Stimulated activated CD4-positive, alpha-beta T cell treated with anti-CD3 and anti-CD28 coated beads, Interleukin-1b, Interleukin-23, amount 100 ng/mL, for 1 hour (primary cell): ENCODE measurements at places on chromosomes 12 and 14.

GRCh38 chr12:101490286-101490920 lies 15.3 kb downstream of the SPIC start:
- no peak for DNase-seq

DNA sequence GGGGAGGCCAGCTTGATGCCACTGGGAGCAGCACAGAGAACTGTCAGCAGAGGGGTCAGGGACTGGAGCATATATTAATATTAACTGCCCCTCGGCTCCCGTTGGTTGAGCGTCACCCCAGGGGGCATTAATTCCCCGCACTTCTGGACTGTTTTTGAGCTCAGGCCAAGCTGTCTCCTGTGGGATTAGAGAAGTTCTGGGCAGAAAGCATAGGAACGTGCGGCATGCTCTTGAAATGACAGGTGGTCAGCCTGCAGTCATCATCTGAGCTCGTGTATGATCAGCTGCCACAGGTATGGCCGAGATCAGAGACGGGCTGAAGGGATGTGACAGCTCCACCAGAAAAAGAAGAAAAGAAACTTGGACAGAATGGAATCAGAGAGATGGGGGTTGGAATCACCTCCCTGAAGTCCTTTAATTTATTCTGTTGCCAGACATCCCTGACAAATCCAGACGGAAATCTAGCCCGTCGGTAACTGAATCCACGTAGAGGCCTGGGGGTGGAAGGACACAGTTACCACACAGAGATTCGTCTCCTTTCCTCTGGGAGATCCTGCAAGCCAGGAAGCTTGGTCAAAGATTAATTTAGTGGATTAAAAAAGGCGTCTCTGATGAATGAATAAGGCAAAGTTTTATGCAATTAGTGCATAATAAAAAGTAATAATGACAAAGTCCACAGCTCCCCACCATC lies 23.6 kb downstream of the NR1H4 start:
- no peak for DNase-seq

GRCh38 chr14:61438036-61438435 lies 116.7 kb downstream of the PRKCH start:
- no peak for DNase-seq

DNA sequence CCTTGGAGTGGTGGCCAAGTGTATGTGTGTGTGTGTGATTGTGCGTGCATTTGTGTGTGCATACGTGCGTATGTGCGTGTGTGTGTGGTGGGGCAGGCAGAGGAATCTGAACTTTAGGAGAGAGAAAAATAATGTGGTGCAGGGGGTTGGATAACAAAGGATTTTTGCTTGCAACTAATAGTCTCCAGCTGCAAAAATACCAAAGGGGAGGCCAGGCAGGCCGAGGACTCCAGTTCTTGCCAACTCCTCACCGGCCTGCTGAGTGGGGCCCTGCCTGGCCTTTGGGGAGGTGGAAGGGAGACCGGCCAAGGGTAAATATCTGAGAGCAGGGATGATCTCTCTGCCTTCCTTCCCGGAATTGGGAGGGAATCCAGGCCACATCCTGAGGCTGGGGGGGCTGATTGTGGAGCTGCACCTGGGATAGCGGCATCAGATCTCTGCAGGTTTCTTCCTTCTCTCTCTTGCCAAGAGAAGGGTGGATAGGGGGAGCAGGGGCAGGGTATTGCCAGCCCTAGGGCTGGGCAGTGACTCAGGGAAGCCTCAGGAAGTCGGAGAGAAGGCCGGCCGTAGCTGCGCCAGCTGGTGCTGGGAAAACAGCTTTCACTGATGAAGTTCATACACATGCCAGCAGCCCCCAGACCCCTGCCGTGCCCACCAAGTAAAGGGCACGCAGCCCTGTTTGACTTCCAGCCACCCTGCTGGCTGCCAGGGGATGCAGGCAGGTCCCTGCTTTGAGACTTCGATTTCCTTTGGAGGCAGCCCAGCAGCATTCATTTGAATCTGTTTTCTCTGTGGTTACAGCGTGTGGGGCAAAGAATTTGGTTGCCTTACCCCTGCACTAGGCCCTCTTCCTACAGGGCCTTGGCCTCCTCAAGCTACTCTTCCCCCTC lies 4.6 kb upstream of the LRP1-AS start:
- no peak for DNase-seq

- no peak for DNase-seq
These were observed 157.6 kb downstream of the FOXA1 start for GRCh38 chr14:37437490-37437889.

DNA sequence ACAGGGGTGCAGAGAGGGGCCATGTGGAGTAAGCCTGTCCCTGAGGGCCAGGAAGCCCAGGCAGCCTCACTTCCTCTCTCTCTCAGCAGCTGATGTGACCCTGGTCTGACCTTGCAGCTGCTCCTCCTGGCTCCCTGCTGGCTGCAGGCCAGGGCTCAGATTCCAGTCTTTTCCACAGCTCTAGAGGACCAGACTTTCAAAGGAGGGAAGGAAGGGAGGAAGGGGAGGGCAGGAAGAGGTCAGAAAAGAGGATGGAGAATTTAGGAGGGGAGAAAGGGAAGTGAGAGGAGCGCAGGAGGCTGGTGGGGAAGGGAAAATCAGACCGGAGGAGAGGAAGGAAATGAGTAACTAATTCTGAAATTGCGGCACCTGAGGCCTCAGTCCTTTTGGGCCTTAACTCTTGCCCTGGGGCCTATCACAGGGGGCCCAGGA lies 40.9 kb upstream of the VASH1 start:
- DNase-seq, result no peak

- no peak for DNase-seq
These were observed 58.4 kb downstream of the SPTSSA start for GRCh38 chr14:34403646-34404045.

DNA sequence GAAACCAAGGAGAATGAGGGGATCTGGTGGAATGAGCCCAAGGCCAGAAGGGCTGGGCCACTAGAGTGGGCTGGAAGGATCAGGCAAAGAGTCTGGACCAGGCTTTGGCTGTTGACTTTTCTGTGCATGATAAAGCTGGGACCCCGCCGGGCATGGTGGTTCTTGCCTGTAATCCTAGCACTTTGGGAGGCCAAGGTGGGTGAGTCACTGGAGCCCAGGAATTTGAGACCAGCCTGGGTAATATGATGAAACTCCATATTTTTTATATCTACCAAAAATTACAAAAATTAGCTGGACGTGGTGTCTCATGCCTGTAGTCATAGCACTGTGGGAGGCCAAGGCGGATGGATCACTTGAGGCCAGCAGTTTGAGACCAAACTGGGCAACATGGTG lies 393 bp upstream of the KLHL33 start:
- no peak for DNase-seq

DNA sequence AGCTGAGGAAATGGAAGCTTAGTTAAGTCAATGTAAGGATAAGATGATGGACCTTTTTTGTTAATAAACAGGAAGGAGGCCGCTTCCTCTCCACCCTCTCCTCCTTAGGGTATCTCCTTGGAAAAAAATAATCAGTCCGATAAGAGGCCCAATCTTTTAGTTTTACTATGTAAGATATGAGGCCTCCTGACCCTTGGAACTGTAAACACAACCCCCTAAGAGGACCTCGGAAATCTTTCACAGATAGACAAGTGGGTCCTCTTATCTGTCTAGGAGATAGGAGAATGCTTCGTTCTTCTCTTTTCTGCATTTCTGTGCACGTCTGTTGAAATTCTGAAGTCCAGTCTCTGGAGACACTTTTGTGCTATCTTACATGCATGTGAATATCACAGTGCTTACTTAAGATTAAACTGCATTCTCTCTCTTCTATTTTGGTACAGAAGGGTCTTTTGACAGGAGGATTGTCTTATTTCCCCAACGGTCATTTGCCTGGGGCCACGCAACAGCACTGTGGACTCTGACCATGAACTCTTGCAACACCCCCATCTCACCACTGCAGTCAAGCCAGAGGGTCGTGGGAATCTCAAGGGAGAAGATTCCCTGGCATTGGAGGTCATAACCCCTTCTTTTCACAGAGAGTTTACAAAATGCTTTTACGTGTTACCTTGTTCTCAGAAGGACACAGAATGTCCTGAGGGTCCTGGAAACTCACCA lies 313.0 kb upstream of the RTL1 start:
- no peak for DNase-seq

- DNase-seq, result no peak
These were observed 275.2 kb upstream of the FLRT2 start for GRCh38 chr14:85254711-85255110.

- DNase-seq, result no peak
These were observed 365.1 kb downstream of the DPF3 start for GRCh38 chr14:72528863-72529175.

DNA sequence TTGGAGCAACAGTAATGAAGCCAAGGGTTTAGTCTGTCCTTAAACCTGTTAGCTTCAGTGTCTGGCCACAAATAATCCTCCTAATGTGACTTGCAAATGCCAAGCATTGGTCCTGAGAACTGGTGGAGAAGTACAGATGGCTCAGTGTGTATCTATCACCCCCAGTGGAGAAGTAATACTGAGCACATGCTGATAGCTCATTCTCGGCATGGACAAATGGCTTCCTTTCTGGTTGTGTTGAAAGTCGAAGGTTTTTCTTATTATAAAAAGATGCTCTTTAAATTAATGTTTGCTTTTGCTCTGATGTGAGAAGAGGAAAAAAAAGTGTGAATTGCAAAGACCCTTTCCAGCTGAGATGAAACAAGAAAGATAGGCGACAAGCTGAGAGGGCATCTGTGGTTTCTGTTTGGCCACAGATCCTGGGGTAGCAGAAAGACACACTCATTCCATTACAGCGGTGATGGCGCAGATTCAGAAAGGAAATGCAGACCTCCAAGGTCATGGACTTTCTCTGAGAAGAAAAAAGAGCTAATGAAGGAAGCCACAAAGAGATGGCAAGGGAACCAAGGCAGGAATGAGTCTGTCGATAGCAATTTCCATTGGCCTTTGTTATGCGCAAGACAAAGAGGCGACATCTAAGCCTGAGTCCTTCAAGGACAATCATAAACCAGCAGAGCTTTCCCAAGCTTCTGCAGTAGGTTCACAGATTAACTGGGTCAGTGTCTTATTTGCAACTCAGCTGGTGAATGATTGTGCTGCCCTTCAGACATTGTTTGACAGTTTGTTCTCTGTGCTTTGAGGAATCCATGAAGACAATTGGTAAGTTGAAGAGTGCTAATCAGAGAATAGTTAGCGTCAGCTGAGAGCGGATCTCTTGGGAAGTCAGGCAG lies 155.5 kb upstream of the RGS6 start:
- DNase-seq, result no peak
